GM03348 (cell line): ENCODE measurements at places on chromosomes 3 and 15.

DNA sequence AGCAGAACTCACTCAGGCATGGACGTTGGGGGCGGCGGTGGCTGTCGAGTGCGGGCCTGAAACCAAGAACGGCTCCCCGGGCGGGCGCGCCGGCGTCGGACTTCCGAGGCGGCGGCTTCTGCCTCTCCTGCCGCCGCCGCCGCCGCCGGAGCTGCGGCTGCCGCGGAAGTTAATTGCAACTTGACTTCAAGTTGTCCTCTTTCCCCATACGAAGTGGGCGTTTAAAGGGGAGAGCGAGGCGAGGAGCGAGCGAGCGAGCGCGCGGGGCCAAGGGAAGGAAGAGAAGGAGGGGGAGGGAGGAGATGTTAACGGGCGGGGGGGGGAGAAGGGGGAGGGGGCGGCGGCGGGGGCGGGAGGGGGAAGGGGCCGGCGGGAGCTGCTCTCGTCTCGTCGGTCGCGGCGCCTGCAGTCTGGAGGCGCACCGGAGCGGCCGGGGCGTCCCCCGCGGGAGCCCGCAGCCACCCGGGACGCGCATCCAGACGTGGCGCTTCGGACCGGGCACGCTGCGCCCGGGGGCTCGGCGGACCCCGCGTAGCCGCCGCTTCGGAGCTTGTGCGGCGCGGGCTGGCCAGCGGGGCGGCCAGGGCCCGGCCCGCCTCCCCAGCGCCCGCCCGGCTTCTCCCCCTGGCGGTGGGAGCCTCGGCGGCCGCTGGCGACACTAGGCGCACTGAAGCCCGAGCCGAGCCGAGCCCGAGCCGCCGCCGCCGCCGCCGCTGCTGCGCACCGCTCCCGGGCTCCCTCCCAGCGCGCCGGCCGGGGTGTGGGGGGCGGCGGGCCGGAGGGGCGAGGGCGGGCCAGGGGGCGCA, 19.7 kb upstream of the SATB1 start:
- peak; percentile 94 for DNase-seq

- no peak for DNase-seq
These were observed 222.4 kb upstream of the WNT5A start for GRCh38 chr3:55709411-55710012.

GRCh38 chr15:60819860-60820259, 340.9 kb upstream of the ICE2 start:
- no peak for DNase-seq

DNA sequence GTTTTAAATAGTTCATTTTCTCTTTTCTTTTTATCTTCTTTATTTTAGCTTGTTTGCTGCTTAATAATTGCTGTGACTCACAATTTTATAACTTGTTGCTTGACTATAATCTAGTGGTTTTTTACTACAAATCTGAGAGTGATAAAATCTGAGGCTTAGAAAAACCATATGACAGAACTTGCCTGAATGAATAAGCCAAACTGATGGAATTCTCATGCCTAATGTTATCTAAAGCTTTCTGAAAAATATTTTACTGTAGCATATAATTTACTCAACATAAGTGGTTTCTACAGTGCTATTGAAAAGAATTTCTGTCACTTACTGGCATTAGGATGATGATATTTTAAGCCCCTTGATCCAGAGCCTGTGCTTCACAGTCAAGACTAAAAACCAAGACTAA, 175.1 kb downstream of the VGLL3 start:
- peak; percentile 2 for DNase-seq

DNA sequence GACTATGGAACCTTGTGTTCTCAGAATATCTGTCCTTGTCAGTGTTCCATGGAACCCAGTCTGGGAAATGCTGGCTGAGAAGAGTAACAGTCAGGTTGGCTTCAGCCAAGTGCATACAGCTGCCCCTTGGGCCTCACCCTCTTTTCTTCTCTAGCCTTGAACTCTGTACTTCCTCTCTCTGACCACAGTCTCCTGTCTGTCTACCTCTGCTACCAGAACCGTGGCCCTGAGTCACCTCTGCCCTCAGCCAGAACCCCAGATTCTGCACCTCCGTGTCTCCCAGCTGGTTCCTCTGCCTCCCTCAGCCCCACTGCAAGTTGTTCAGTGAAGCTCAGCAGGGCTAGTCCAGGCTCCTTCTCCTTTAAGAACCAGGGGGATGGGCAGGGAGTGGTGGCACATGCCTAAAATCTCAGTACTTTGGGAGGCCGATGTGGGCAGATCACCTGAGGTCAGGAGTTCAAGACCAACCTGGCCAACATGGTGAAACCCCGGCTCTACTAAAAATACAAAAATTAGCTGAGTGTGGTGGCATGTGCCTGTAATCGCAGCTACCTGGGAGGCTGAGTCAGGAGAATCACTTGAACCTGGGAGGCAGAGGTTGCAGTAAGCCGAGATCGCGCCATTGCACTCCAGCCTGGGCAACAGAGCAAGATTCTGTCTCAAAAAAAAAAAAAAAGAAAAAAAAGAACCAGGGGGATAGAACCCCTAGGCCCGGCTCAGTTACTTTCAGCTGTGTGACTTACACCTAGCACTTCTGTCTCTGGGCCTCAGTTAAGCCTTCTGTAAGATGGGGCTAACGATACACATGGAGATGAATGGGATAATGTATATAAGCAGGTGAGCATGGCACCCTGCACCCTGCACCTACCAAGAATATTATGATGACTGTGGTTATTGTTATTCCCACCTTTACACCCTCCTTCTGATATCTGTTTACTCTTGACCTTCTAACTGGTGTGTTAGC, 24.3 kb upstream of the TATDN2 start:
- DNase-seq: no peak

GRCh38 chr3:119632216-119632615, 28.2 kb downstream of the POPDC2 start:
- no peak for DNase-seq
